GM12891 (cell line): ENCODE measurements at places on chromosomes 13 and 19.

- no peak for DNase-seq
These were observed 1256.5 kb downstream of the EFNB2 start for GRCh38 chr13:105278943-105279381.

DNA sequence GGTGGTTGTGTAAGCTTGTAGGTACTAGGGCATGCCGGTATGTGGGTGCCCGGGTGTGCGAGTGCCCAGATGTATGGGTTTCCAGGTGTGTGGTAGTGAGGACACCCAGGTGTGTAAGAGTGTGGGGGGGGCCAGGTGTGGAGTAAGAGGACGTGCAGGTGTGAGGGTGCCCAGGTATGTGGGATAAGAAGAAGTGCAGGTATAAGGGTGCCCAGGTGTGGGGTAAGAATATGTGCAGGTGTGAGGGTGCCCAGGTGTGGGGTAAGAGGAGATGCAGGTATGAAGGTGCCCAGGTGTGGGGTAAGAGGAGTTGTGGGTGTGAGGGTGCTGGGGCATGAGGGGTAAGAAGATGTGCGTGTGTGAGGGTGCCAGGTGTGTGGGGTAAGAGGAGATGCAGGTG is 14.3 kb downstream of the MARK4 start:
- DNase-seq, result no peak

DNA sequence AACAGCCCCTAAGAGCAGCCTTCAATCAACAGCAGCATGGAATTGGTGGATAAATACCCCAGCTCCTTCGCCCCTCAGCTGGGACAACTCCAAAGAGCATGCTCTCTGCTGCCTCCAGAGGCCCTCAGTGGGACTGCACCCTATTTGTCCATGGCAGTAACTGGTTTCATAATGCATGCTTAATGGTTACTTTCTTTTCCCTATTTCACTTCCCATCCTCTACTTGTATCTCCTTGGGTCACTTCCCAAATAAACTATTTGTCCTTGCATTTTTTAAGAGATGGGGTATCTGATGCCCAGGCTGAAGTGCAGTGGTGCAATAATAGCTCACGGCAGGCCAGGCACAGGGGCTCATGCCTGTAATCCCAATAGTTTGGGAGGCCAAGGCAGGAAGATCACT is 13.5 kb upstream of the TPM4 start:
- no peak for DNase-seq

DNA sequence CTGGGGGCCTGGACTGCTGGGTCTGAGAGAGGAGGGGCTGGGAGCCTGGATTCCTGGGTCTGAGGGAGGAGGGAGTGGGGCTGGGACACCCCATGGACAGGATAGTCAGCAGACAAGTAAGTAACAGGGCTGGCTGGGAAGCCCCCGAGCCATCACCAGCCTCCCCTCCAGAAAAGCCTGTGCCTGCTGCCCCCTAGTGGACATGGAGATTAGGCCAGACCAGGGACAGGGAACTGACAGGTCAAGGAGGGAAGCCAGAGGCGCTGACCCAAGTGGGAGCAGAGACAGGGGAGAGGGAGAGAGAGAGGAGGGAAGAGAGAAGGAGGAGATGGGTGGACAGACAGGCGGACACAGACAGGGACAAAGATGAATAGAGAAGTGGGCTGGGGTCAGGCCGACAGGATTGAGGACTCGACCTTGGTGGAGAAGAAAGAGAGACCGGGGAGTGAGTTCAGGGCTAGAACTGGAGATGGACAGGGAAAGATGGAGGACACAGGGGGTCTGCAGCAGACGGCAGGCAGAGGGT is 6.7 kb upstream of the ERFL start:
- no peak for DNase-seq

DNA sequence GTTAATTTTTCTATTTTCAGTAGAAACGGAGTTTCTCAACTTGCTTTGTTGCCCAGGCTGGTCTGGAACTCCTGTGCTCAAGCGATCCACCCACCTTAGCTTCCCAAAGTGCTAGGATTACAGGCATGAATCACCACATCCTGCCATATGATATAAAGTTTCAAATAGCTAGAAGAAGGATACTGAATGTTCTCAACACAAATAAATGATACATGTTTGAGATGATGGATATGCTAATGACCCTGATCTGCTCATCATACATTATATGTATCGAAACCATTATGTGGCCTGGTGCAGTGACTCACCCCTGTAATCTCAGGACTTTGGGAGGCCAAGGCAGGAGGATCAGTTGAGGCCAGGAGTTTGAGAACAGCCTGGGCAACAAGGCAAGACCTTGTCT is 11.5 kb downstream of the CIB3 start:
- no peak for DNase-seq

GRCh38 chr13:39364947-39365468 is 238.0 kb downstream of the LHFPL6 start:
- no peak for DNase-seq

DNA sequence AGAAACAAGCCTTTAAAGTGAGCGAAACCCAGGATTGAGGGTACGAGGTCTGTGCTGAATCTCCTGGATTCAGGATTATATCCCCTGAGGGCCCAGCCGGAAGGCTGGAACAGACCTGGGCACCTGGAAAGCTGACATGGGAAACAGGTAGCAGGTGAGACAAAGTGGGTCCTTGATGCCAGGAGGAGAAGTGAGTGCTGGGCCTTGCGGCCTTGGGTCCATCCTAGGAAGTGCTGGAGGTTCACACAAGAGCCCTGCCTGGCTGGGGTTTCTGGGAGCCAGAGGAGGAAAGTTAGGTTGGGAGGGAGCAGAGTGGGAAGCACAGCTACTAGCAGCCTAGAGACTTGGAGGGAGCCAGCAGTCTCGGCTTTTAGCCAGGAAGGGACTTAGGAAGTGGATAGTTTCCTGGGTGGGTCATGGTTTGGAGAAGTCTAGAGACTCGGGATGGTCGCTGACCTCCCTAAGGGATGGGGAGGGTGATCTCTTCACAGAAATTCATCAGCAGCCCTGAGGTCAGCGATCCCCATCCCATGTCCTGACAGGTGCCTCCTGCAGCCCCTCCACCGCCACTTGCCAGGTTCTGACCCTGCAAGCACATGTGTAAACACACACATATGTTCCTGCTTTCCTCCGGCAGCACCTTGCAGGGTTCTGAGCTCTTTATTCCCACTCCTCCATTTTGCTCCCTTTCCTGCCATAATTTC is 29.4 kb upstream of the ZNF492 start:
- DNase-seq, result no peak

GRCh38 chr19:55857974-55858373 is 21.6 kb downstream of the NLRP4 start:
- no peak for DNase-seq

GRCh38 chr19:13484166-13484565 is 22.1 kb downstream of the CACNA1A start:
- DNase-seq, result no peak
